ENCODE measurements at places on chromosomes 2 and 18.

DNA sequence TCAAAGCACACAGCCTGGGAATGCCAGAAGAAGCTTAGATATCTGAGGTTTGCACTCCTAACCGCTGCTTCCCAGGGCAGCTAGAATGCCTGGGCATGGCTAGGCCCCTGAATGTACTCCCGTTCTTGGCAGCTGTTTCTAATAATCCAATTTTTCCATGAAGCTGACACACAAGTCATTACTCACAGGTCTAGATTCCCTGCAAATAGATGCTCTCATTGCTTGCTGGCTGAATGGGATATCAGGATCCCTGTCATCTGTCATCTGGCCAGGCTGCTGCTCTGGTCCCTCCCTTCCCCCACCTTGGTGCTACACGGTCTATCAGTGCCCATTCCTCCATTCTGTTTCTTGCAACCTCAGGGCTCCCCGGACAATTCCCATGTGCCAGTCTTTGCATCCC lies 40.7 kb upstream of the TEX51 start:
- no peak for ATAC-seq

GRCh38 chr2:100852447-100852846 lies 32.5 kb downstream of the NPAS2 start:
- no peak for ATAC-seq

DNA sequence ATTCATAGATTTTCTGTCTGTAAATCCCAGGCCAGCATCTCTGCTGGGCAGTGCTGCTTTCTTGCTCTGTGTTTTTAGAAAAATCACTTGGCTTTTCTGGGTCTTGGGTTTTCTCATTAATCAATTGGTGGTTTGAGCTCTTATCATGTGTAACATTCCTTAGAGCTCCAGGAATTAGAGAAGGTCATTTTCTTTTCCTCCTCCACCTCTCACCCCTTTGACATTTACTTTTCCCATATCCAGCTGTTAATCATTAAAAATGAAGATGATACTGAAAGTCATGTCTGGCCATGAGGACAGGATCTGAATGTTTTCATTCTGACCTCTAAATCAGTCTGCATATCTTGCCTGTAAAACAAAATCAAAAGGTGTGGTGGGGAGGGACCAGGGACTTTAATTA lies 111.0 kb downstream of the LRRTM1 start:
- no peak for ATAC-seq

DNA sequence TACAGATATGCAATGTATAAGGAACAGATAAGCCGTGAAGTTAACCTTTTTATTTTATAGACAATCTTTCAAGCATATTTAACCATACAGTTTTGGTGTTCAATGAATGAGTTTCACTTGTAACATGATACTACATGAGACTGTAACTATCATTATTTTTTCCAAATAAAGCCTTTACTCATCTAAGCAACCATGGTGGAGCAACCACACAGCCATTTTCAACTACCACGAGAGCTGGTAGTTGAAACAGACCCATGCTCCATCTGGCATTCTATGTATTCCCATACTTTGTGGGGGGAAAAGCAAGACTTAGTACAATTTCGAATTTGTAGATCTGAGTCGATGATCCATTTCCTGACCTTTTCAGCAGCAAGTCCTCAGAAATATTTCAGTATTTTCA lies 159.3 kb upstream of the RND3 start:
- ATAC-seq = no peak

DNA sequence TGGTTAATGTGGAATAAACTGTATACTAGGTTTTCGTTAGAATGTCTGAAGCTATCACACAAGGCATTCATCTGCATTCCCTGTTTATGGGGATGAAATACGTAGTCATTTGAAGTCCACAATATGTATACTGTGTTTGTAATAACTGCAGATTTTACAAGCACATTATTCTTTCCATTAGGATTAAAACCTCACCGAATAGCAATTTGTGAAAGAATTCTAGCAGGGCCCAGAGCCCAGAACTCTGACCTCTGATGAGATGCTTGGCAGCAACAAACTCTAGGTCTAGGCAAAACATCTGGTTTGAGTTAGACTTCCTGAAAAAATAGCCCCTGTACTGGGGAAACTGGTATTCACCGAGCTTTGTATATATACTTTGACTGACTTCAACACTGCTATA lies 158.2 kb downstream of the SRBD1 start:
- no peak for ATAC-seq

- no peak for ATAC-seq
Observed at GRCh38 chr18:57982372-57983021, 61.5 kb upstream of the NEDD4L start.

GRCh38 chr2:9416962-9417316 lies 6.4 kb downstream of the ITGB1BP1 start:
- ATAC-seq = no peak

DNA sequence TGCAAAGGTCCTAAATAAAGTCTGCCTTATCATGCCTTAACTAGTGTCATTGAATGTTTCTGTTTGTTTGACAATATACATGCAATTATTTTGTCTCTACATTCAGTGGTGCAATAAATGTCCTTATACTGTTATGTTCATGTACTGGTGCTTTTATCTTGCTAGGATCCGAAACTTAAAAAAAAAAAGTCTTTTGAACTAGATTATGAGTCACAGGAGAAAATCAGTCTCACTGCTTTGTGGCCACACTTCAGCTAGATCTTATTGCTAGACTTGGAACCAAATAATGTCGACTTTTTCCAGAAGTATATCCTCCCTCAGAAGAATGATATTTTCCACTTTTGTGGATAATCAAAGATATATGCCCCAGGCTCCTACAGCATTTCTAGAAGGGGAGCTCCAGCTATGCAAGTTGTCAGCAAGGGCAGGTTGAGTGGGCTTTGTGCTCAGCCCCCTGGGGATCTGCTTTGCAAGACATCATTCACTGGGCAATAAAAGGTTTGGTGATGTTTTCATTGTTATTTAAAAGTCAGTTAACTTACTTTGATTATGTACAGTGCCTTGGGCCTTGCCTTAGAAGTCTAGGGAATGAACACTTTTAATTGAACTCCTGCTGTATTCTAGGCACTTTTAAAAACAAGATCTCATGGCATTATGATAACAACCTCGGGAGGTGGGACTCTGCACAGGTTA lies 157.1 kb upstream of the LRRTM1 start:
- no peak for ATAC-seq

- no peak for ATAC-seq
Observed at GRCh38 chr2:111050701-111051376, 69.9 kb upstream of the BCL2L11 start.

DNA sequence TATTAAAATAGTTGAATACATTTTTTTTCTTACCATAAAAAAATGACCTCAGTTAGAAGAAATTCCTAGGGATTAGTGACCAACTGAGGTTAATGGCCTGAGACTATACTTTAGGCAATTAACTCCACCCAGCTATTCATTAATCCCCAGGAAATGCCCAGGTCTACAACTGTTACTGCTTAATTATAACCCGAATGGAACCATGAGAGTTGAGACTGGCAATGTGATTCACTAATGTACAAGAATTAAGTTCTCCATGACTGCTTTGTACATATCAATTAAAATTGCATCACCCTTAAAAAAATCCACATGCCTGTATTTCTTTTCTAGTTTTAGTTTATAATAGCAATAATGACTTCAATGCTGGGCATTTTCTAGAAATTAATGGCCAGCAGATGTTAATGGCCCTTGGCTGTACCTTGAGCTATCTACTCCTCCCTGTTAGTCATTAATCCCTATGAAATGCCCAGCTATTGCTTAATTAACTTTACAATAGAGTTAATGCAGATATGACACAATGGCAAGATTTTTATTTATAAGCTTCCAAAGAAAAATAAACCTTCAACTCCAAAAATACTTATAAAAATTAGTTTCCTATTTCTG lies 44.1 kb downstream of the ERBB4 start:
- no peak for ATAC-seq

DNA sequence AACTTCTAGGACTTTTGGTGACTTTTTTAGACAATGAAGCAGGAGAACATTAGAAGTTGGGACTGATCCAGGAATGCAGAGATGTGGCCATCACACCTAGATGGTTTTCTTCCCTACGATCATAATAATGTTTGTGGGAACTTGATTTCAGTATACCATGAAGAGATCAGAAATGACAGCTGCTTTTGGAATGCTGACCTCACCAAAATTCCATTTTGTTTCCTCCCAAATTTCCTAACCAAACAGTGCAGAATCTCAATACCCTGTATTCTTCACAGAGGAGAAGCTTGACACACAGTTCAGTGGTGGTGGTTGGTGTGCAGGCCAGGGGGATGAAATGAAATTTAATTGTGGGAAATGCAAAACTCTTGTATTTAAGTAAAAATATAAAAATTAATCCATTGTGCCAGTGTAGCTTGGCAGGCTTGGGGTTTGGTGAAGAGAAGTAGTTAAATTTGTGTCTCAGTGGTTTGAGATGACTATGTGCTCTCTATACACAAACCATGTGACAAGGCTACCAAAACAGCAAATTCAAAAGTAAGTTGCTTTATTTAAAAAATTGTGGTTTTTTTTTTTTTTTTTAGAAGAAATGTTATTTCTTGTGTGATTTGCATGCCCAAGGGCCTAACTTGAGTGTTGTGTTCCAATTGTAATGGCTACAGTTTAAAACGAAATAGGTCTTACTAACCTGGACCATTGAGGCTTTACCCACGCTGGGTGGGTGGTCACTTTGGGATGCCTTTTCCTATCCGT lies 252.4 kb downstream of the LPIN1 start:
- no peak for ATAC-seq

GRCh38 chr2:208556983-208557484 lies 150.4 kb downstream of the PTH2R start:
- no peak for ATAC-seq

GRCh38 chr2:156563994-156564753 lies 128.0 kb downstream of the GPD2 start:
- no peak for ATAC-seq

GRCh38 chr2:105080461-105080860 lies 42.6 kb downstream of the MRPS9 start:
- peak; percentile 12 for ATAC-seq

- ATAC-seq = no peak
Observed at GRCh38 chr2:150732064-150732463, 244.6 kb upstream of the RND3 start.

GRCh38 chr2:79191081-79191480 lies 31.5 kb upstream of the REG3A start:
- ATAC-seq = no peak

DNA sequence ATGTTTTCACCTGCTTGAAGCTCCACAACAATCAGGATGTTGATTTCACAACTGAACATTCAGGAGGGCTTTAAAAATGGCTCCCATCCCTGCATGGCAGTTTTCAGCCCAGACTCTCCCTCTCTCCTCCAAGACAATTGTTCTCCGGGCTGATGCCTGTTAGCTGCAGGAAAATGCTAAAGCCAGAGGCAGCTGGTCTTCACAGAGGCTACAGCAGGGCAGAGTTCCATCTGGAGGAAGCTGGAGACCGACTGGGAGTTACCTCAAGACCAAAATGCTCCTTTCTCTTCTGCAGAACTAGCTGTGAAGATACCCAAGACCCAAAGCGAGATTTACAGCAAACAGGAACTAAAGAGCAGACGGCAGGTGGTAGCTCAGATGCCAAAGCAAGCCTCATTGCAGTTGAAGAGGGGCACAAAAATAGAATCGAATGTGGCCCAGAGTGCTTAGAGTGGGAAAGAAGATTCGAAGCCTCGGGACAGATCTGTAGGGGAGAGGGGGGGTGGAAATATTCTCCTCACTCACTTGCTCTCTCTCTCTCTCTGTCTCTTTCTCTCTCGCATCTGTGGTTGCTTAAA lies 423.6 kb downstream of the ZNF521 start:
- ATAC-seq = peak; percentile 44

- ATAC-seq = no peak
Observed at GRCh38 chr2:119441376-119442225, 9.9 kb downstream of the TMEM37 start.

DNA sequence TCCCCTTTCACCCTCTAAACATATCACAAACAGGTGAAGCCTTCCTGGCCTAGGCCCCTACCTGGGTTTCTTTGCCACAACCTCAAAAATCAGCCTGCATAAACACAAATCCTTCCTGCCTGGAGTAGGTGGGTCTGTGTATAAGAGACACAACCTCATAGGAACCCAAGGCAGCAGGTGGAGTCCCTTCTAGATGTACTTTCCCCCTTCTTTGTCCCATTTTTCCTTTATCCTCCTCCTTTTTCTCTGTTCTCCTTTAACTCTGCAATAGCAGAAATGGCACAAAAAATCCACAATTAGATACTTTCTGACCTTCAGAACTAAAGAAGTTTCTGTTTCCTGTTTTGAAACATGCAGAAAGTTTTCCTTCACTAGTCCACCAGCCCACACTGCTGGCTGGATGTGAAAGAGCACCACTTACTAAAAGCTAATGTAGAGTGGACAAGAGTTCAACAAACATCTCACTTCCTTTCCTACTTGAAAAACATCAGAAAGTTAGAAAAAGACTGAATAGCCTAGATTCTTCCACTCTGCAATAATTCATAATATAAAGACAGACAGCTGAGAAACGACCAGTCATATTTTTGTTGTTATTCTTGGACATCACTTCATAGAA lies 11.2 kb downstream of the SLC40A1 start:
- ATAC-seq = no peak

- no peak for ATAC-seq
Observed at GRCh38 chr18:62828091-62828640, 112.8 kb downstream of the PHLPP1 start.

GRCh38 chr2:148832637-148833036 lies 42.4 kb upstream of the KIF5C start:
- ATAC-seq = no peak

GRCh38 chr2:100522430-100522829 lies 40.4 kb upstream of the PDCL3 start:
- no peak for ATAC-seq

DNA sequence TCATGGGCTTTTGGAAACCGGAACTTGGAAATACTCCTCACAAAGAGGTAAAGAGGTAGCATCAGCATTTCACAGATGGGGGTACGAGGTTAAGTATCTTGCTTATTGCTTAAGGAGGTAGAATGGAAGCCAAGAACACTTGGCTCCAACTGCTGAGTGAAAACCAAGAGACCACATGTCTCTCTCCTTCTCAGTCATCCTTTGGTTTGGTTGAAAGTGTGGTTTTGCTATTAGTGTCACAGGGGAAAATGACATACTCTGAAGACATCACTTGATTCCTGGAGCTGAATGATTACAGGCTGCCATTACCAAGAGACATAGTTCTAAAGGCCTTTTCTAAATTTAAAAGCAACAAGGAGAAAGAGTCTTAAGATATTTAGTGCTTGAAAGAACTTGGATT lies 41.5 kb downstream of the ANTXR1 start:
- ATAC-seq = no peak

GRCh38 chr2:5748946-5749345 lies 56.8 kb downstream of the SOX11 start:
- ATAC-seq = no peak

GRCh38 chr18:63465059-63465458 lies 11.7 kb upstream of the SERPINB5 start:
- ATAC-seq = no peak
